ENCODE measurements at places on chromosomes 4 and X.

DNA sequence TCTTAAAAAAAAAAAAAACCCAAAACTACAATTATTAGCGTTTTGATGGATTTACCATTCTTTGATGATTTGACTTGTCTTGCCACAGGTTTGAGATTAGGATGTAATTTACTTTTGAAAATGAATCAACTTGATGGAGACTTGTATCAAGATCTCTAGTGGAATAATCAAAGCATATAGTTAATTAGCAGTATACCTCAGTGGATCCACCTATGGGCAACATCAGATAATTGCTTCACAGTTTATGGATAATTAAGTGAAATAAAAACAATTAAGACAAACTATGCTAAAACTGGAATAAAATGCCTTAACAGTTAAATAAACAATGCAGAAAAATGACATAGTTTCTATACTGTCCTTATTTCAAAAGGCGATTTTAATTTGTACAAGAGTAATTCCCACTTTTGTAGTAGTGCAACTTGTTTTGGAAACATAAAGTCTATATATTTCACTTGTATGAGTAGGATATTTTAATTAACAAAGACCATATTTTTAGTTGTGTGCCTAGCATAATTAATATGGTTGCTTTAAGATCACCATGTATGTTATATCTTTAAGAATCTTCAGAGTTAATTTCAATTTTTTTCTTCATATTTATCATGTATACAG is 4.2 kb downstream of the CPEB2 start:
- no peak for DNase-seq

GRCh38 chr4:2819244-2820215 is 24.1 kb upstream of the ADD1 start:
- DNase-seq: no peak

GRCh38 chrX:68651110-68651509 is 3.6 kb downstream of the STARD8 start:
- no peak for DNase-seq

DNA sequence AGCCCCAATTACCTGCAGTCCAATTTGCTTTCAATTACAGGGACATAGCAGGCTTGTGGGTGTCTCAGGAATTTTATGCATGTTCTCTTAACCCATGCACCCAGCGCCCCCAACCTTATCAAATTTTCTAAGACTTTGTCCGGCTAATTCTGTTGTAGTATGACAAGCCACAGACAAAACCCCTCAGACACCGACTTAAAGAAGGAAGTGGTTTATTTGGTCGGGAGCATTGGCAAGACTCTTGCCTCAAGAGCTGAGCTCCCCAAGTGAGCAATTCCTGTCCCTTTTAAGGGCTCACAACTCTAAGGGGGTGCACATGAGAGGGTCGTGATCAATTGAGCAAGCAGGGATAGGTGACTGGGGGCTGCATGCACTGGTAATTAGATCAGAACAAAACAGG is 28.7 kb upstream of the IL9R start:
- no peak for DNase-seq

- DNase-seq: no peak
These were observed 65.8 kb downstream of the NHS start for GRCh38 chrX:17440836-17441235.

- DNase-seq: peak; percentile 92
These were observed 39.7 kb downstream of the VEGFC start for GRCh38 chr4:176753049-176753448.

DNA sequence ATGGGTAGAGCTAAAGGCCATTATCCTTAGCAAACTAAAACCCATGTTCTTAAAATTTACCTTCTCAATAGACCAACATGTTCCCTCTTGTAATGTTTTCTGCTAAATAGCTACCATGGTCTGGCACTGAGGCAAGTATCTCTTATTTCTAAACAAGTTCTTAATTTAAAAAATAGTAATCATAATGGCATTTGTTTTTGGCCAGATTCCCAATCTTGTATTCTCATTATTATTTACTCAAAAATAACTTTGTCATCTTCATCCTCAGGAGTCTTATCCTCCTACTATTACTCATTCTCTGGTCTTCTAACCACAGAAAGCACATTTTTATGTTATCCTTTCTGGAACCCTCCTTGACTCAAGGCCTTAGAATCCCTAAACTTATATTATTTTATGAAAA is 931.2 kb downstream of the CCSER1 start:
- DNase-seq: no peak

- no peak for DNase-seq
These were observed 237.8 kb upstream of the JADE1 start for GRCh38 chr4:128571747-128572146.

GRCh38 chrX:116897526-116897925 is 434.8 kb upstream of the CT83 start:
- DNase-seq: no peak

GRCh38 chr4:14719053-14719452 is 283.2 kb upstream of the CPEB2 start:
- DNase-seq: no peak

DNA sequence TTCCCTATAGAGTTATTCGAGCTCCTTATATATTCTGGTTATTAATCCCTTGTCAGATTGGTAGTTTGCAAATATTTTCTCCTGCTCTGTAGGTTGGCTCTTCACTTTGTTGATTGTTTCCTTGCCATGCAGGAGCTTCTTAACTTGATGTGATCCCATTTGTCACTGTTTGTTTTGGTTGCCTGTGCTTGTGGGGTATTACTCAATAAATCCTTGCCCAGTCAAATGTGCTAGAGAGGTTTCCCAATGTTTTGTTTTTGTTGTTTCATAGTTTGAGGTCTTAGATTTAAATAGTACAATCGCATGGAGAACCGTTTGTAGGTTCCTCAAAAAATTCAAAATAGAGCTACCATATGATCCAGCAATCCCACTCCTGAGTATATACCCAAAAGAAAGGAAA is 2.3 kb upstream of the SYTL5 start:
- DNase-seq: no peak

DNA sequence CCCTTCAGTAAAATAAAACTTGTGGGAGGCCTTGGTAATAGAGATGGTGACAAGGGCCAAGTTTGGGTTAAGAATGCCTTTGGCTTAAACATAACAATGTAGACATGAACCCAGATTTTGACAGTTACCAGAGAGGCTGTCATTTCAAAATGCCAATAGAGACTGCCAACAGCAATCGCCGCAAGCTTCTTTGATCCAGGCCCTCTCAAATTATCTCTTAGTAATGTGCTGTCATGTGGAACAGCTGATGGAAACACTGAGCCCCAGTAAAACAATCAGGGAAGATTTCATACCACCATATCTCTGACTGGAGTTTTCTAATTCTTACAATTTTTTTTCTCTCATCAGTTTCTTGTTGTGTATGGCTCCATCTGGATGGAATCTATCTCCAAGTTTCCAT is 80.5 kb downstream of the ZNF330 start:
- no peak for DNase-seq

DNA sequence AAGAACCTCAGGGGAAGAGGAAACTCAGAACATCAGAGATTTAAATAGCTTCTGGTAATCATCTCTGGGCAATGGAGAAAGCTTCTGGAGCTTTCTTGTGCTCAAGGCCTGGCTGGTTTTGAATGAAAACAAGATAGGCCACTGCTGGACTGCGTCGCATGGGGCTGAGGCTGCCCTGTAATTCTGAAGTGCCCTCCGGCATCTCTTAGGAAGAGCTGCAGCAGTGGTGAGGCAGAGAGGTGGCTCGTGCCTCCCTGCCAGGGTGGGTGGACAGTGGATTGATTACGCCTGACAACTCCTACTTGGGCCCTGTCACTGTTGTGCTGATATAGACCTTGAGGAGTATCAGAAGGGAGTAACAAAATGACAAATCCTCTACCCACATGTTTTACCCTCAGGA is 279.7 kb downstream of the NR3C2 start:
- DNase-seq: no peak
